ENCODE measurements at places on chromosomes 13 and 19. TPM values are rescaled to one million over a fixed set of nuclear protein-coding genes. Genes with fewer than 3 reads are reported as not detected.
A peak's percentile ranks its signal among the peaks of the same experiment; 100 is the strongest.

Gene PTH2
- total RNA-seq, result 1.2 TPM

DNA sequence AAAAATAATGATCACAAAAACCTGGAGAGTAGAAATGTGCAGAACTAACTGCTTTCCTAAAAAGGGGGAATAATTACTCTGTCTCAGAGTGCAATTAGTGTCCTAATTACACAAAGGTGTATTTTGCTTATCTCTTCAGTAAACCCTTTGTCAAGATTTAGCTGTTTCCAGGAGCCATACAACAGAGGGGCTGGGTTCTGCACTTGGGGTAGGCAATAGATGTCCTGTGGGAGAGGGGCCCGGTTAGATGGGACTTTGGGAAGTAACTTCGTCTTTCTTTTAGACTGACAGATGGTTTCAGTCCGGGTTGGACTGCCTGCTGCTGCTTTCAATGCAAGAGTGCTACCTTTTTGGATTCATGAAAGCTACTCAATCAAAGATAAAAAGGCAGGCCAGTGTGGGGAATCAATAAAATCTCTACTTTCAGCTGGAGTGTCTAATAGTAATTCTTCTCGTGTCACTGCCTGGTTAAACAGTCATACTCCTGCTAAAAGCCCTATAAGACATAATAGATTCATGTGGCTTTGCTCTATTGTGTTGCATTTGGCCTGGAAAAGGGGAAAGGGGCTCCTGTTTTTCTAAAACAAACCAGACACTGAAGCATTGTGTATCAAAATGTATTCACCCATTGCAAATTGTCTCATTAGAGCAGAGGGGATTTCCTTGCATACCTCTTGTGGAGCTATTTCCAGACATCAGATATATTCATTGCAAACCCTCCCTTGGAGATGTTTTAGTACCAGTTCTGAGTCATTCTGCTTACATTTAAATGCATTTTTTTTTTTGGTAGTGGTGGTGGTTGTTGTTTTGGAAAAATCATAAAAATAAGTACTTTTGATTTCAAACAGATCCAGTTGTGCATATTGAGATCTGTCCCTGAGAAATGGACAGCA, 83.3 kb upstream of the PCDH8 start:
- no peak for DNase-seq

Gene ZNF112
- total RNA-seq, result not detected

DNA sequence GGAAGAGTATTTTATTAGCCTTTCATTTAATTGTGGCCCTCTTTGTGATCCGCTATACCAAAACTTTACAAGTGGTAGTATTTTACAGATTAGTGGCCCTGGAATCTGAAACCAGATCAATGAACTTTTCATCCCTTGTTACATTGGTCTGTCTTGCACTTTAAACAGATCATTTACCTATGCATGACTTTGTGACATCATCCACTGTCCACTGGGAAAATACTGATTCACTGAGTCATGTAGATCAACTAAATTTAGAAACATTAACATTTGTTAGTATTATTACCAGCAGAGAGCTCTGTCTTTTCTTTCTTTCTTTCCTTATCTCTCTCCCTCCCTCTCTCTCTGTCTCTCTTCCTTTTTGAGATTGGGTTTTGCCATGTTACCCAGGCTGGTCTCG, 17.5 kb downstream of the PCDH8 start:
- no peak for DNase-seq

DNA sequence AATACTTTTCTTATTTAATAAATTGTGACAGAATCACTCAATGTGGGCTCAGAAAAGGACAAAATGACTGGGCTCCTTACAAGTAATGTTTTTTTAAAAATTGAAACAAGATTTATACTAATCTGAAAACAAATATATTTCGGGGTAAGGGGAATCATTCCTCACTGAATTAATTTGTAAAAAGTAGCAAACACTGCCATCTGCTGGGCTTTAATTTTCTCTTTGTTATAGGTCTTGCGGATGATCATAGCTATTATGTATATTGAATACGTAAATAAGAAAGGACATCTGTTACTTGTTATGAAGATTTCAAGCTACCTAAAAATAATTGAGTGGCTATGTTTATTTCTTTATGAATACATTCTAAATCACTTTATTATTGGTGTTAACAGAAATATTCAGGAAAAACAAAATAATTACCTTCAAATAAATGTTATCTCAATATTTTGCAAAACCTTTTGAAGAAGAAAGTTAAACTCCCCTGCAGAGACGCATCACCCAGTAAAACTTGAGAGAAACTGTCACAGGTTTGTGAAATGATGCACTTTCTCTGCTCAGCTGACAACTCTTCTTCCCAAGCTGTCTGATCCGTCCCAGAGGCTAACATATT, 17.8 kb upstream of the ENOX1 start:
- peak; percentile 61 for DNase-seq

GRCh38 chr13:67437244-67437643, 207.1 kb upstream of the PCDH9 start:
- no peak for DNase-seq

DNA sequence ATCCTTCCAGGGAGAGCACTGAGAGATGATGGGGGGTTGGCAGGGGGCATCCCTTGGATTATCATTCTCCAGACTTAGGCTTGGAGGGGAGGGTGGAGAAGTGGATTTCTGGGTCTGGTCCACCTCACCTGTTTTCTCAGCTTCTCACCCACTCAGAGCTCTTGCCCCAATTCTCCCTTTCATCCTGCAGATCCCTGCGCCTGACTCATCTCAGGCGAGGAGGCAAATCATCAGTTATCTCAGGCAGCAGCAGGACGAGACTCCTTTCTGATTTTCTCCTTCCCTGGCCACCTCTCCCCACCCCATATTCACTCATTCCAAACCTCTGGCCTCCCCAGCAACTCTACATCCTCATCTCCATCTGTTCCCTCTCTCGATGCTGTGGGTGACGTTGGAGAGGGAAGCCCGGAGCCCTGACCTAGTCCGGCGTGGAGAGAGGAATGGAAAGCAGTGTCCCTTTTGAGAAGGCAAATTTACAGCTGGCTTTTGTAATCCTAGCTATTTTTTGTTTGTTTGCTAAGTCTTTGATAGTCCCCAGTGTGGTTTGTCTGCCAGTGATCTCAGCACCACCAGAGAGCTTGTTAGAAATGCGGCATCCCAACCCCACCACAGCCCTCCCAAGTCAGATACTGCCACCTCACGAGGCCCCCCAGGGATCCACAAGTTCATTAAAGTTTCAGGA, 24.0 kb upstream of the TPT1 start:
- no peak for DNase-seq

- DNase-seq, result no peak
These were observed 450.8 kb downstream of the DCT start for GRCh38 chr13:94028650-94029049.

- peak; percentile 46 for DNase-seq
These were observed at the start of gene MAST1 for GRCh38 chr19:12838182-12838885. Gene MAST1 (plus strand): TSS chr19:12838515. CDS start chr19:12838573, 58 bp downstream.

- no peak for DNase-seq
These were observed 14.6 kb upstream of the SIN3B start for GRCh38 chr19:16814526-16815100.

Gene HCST
- 137 TPM for total RNA-seq

DNA sequence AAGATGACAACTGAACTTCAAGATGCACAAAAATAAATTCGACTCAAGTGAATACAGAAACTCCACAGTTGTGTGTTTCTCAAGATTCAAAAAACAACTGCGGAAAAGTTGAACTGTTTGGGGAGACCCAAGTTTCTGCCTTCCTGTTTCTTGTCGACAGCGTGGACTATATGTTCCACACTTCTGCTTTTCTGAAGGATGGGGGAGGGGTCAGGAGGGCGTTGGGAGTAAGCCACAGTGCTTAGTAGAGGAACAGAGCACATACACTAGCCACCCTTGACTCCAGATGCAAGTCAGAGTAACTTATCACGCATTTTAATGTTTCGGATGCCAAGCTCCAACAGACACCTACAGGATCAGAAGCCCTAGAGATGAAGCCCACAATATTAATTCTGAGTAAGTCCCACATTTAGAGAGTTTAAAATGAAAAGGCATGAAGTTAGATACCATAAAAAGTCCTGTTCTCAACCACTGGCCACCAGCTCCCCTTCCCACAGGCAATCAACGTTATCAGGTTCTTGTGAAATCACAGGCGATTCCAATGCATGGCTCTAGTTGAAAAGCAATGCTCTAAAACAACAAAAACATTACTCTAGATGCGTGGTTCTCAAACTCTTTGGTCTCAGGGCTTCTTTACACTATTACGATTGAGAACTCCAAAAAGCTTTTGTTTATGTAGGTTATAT, 4.2 kb downstream of the TUBGCP3 start:
- DNase-seq, result no peak

Gene ZNF429
- total RNA-seq, result 11.4 TPM

Gene C5AR1
- 1.0 TPM for total RNA-seq

Gene ERICH4
- not detected for total RNA-seq

Gene KLK7
- not detected for total RNA-seq

DNA sequence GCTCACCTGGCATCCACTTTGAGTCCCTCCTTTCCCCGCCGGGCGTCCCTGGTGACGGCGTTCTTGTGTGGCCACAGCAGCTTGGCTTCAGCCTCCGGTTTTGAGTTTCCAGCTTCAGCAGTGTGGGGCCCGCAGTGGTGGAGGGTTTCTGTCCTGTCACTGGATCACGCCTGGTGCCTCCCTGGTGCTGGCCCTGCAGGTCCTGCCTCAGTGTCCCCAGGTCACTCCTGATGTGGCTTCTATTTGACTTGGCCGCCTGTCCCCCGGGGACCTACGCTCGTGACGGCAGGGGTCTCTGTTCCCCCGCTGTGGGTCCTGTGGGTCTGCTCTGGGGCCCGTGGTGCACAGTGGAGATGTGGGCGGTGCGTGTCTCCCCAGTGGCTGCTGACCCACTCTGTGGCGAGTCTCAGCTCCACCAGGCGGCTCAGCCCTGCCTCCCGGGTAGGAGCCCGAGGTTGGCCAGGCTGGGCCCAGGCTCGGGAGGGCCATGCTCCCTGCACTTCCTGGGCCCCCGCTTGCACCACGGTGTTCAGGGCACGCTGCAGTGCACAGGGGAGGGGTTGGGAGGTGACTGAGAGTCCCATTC, 1.9 kb downstream of the ATP4B start:
- no peak for DNase-seq

Gene ERICH6B
- total RNA-seq, result not detected

DNA sequence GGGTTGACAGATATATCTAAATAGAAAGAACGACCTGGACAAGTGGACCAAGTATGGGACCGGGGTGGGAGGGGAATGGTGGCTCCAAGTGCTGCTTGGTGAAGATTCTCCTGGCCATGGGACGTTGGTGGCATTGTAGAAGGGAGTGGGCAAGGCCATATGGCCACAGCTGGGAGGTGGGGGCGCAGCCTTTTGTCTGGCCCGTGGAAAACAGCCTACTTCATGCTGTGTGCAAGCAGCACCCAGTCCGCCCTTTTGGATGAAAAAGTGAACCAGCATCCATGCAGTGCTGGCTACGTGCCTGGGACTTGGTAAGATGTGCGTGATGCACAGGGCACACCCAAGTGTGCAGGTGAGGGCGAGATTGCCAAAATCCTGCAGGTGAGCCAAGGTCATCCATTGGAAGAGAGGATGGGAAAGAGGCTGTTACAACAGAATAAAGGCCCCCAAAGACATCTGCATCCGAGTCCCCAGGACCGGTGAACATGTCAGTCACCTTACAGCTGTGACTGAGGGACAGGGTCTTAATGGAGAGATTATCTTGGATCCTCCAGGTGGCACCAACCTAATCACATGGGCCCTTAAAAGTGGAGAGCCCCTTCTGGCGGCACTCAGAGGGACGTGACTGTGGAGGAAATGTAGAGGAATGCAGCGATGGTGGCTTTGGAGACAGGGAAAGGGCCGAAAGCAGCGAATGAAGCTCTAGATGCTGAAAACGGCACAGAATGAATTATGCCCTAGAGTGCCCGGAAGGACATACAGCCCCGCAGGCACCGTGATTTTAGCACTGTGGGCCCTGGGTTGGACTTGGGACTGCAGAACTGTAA, 40.8 kb downstream of the TEX29 start:
- DNase-seq, result no peak

Gene KIR2DL3
- not detected for total RNA-seq

DNA sequence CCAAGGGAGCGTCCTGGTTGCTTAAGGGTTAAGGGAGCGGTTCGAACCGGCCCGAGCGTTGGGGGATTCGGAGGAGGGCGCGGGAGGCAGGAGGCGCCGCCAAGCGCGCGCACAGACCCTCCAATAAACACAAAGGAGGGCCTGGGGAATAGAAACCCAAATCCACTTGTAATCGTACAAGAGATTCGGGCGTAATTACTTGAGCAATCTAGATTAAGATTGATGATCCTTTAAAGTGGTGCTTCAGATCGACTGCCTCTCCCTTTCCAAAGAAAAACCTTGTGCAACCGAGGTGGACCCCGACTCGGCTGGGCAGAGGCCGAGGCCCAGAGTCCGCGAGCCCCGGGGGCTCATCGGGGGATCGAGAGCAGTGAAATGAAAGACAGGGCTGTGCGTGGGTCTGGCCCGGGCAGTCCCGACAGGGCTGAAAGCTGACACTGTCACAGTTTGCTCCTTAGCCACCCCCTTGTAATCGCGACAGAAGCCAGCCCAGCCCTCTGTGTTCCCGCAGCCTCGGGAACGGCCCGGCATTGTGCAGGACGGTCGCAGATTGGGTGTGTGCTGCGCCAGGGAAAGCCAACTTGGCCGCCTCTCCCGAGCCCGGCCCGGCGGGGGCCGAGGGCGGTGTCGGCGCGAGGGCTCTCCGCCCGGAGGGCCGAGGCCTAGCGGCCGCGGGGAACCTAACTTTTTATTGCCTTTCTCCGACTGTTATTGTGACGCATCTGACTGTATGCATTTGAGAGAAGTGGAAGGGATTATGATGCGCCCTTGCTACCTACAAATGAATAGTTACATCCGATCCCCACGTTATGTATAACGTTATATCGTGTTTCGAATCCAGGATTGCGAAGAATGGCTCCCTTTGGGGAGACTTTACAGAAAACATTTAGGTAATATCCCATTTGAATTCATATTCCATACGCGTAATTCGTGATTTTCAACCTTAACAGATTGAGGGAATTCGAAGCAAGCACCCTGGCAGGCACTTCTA, 5.5 kb downstream of the MAB21L1 start:
- no peak for DNase-seq

- no peak for DNase-seq
These were observed 2.9 kb downstream of the TGFB1 start for GRCh38 chr19:41350735-41351338.

- DNase-seq, result no peak
These were observed 10.2 kb downstream of the PPP1R14A start for GRCh38 chr19:38245826-38246498.

DNA sequence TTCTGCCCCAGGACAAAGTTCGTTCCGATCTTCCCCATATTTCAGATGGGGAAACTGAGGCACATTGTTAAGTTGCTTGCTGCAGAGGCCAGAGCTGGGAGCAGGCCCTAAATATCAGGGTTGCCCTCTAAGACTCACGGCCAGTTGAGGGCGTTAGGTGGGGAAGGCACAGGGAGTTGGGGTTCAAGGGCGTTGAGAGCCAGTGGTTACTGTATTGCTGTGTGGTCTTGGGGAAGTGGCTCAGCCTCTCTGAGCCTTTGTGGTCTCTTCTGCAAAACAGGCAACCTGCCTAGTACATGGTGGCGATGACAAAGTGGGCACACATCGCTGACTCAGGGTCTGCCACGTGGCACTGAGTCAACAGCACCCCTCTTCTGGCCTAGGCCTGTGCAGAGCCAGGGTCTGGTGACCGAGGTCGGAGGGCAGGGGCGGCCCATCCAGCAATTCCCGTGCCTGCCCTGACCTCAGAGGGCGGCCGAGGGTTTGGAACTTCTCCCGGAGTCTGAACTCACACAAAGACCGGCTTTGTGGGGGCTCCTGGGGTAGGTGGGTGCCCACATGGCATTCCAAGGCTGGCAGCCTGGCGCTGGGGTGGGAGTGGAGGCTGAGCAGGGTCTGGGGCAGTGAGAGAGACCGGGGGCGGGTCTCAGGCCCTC, 10.2 kb downstream of the TNFAIP8L1 start:
- DNase-seq, result no peak

Data from activated CD4-positive, alpha-beta T cell treated with anti-CD3 and anti-CD28 coated beads, Interleukin-2, amount 10 ng/mL, durations not matched to agents 7 days and 5 days (primary cell).